Type B pancreatic cell (in vitro differentiated cells): ENCODE measurements at places on chromosomes 16 and 17.
A peak's percentile ranks its signal among the peaks of the same experiment; 100 is the strongest.

- no peak for DNase-seq
Observed at GRCh38 chr16:77171745-77172635, 19.0 kb upstream of the MON1B start.

DNA sequence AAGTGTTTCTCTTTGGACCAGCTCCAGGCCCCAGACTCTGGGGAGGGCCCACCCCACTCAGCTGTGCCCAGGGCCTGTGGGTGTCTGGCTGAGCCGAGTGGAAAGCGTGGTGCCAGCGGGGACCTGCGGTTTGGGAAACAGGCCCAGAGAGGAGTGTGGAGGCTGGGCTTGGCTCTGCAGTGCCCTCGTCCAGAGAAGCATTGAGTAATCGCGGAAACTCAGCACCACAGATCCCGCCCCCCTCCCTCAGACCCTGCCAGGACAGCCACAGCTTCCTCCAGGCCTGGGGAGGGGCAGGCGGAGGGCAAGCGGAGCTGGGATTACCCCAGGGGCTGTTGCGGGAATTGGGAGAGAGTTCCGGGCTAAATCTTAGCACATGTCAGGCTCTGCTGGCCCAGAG is 14.6 kb upstream of the PITPNA start:
- no peak for DNase-seq

GRCh38 chr16:25817876-25818275 is 126.1 kb downstream of the HS3ST4 start:
- DNase-seq = no peak

DNA sequence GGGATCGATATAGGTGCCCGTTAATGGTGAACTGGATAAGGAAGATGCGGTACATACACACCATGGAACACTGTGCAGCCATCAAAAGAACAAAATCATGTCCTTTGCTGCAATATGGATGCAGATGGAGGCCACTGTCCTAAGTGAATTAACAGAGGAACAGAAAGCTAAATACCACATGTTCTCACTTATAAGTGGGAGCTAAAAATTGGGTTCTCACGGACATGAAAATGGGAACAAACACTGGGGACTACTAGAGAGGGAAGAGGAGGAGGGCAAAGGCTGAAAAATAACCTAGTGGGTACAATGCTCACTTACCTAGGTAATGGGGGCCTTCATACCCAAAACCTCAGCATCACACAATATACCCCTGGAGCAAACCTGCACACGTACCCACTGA is 302.6 kb downstream of the XYLT1 start:
- DNase-seq = no peak

GRCh38 chr16:51723036-51723724 is 572.1 kb upstream of the SALL1 start:
- no peak for DNase-seq

DNA sequence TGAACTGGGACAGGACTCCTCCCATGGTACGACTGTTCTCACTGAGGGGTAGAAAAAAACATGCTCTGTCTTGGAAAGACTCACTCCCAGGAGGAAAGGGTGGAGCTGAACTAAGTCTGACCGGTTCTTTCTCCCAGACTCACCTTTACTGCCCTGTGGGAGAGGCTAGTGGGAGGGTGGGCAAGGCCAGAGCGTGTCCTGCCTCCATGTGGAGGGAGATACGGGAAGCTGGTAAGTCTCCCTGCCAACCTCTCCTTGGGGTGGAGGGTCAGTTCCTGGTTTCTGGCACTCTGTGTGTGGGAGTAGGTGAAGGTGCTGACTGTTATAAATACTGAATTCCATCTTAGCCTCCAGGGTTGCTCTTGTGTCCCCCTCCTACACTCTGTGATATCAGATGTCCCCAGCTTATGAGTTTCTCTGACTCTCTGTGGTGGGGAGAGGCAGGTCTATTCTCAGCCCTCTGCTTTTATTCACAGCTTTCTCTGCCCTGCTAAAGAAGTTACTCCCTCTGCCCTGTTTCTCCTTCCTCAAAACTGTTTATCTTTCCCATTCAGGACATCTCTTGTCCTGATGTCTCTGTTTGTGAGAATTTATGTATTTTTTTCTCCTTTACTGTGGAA is 26.9 kb upstream of the FAM20A start:
- DNase-seq = no peak

- no peak for DNase-seq
Observed at GRCh38 chr16:1723450-1724147, 17.6 kb downstream of the MAPK8IP3 start.

DNA sequence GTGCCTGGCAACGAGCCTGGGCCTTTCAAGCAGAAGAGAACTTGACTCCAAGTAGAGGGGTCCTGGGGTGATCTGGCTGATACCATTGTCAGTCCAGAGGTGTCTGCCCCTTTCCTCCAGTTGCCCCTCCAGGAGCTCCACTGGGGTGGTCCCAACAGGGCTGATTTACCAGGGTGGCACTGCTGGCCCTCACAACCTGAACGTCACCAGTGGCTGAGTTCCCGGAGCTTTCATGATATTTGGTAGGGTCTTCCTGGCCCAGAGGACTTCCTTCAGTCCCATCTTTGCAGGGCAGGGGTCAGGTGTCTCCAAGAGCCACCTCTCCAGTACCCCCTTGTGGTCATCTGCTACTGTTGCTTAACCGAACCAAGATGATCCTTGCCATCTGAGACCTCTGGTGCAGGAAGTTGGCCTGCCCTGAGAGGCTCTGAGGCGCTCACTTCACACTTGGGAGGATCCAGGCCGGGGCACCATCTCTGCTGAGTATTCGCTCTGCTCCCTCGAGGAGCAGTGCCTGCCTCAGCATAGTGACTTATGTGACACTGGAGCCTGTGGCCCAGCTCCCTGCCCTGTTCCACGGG is 3.5 kb downstream of the LIMD2 start:
- DNase-seq = no peak

DNA sequence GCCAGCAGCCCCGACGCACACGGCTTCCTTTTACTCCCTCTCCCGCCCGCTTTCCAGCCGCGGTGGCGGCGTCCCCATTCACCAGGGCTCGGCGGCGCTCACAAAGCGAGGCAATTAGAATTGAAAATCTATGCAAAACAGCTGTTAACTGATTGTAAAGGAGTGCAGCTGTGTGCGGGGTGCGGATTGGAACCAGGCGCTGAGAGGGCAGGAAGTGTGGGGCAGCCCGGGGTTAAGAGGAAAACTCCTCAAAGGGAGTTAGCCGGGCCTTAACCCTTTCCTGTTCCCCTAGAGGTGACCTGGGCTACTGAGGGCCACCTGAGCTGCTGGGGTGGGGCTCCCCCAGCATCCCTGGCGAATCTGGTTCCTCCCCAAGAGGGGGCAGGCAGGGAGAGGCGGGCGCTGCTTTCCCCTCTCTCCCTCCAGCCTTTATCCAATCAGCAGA is 5.8 kb upstream of the GSE1 start:
- DNase-seq = no peak

DNA sequence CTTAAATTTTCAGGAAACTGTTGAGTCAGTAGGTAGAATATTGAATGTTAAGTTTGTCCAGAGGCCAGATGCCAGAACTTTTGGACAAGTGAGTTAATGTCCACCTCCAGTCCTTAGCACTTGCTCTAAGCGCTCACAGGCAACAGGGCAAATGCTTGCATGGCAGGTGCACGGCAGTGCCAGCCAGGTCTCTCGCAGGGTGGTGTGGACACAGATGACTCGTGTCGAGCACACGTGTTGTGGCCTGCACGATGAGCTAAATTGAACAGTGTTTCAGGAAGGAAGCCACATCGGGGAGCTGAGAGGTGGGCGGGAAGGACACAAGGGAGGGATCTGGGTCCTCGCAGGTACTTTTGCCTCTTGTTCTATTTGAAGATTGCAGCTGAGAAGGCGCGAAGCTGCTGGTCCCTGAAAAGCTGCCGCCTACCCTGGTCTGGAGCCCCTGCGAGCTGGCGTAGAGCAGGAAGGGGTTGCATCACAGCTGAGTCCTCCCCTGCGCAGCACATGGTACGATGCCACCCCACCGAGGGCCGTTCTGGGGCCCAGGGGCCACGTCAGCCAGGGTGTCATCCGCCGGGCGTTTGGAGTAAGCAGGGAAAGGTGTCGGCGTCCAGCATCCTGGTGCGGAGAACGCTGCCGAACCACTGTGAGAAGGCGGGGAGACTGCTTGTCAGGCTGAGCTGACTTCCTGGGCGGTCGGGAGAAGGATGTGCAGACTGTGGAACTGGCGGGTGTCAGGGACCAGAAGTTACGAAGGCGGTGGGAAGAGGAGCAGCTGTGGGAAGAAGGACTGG is 6.3 kb downstream of the RAB40C start:
- no peak for DNase-seq

- DNase-seq = no peak
Observed at GRCh38 chr16:56348168-56349085, 76.9 kb downstream of the AMFR start.

DNA sequence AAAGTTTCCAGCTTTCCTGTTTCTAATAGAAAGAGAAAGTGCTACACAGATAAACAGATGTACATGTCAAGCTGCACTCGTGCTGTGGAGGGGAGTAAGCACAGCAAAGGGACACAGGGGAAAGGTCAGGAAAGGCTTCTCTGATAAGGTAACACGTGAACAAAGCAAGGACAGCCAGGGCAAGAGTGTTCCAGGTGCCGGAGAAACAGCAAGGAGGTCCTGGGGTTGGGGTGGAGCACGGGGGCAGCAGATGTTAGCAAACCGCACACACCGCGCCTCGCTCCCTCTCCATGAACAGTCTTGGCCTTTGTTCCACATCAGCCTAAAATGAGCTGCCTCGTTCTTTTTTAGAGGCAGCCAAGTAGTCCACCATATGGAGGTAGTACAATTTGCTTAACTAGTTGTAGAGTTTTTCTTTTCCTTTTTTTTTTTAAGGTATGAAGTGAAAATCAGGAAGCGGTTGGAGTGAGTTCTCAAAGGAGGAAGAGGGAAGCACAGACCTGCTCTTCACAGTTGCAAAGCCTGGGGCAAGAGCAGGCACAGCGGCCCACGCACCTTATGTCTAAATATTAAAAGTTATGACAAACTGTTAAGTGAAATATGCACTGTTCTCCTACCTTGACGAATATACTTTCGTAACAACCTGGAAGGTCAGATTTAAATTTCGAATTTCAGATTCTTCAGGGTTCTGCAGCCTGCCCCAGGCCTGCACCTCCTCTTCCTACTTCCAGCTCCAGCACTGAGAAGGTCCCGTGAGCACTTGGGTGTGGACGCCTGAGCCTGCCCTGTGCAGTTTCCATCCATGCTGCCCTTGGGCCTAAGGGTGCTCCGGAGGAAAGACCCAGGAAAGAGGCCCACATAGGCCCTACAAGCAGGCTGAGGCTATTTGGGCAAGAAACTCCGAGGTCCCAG is 41.5 kb upstream of the RPH3AL start:
- DNase-seq = no peak

DNA sequence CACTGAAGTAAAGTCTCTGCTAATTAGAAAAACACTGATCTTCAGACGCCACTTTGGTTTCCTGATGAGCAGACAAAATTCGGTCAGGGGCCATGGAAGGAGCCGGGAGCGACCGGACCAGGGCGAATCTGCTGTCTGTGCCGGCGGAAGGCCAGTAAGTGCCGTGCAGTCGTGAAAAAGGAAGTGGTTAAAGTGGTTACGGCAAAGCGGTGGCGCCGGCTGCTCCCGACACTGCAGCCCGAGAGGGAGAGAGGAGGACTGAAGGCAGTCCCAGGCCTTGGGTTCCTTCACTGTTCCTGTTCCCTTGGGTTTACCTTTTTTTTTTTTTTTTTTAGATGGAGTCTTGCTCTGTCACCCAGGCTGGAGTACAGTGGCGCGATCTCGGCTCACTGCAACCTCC is 17.3 kb upstream of the HEXD start:
- DNase-seq = no peak

DNA sequence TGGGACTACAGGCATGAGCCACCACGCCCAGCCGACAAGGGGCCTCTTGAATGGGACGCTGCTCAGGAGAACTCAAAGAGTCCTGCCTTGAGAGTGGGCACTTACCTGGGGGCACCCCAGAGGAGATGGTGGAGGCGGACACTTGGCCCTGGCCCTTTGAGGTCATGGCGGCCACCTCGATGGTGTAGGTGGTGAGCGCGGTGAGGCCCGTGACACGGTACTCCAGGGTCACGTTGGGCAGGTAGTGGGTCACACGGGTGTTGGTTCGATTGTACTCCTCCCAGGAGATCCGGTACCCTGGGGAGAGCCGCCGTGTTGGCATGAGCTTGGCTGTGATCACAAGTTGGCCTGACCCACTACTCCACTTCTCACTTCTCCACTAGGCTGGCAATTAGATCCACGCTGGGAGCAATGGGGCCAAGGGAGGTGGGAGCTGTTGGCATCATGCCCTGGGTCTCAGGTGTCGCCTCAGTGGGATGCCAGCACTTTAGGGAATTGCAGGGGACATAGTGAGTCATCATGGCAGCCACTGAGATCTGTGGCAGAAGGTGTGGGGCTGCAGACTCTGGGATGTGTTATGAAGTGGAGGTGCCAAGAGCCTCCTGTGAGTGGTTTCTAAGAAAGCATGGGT is 89.2 kb upstream of the CDC42EP4 start:
- DNase-seq = no peak

DNA sequence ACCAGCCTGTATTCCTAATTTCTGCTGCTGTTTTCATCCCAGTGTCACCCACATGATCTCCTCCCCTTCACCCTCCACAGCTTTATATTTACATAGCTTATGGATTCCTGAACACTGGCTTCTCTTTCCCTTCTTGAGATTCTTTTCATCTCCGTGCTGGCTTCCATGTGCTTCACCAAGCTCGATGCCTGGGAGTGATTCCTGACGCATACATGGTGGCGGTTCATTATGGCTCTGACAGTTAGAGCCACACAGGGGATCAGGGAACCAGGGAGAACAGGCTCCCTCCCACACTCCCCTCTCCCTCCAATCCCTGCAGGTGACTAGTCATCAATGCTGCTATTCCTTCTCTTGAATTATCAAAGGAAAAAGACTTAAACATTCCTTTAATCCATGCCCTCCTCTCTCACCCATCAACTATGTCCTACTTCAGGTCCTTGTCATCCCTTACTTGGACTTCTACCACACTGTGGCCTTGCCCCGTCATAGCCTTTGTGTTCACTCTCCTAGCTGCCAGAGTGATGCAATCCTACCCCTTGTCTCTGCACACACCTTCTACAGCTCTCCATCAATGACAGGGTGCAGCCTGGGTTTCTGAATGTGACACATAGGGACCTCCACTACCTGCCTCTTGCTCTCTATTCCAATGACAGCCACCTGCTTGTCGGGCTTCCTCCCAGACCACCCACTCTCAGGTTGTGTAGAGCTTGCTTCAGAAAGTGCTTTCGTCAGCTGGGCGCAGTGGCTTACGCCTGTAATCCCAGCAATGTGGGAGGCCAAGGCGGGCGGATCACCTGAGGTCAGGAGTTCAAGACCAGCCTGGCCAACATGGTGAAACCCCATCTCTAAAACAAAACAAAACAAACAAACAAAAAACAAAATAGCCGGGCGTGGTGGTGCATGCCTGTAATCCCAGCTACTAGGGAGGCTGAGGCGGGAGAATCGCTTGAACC is 43.6 kb downstream of the MYH13 start:
- DNase-seq = no peak

GRCh38 chr17:79633993-79634813 is 23.4 kb upstream of the RBFOX3 start:
- DNase-seq = peak; percentile 60

- peak; percentile 95 for DNase-seq
Observed at GRCh38 chr16:11255737-11256660, at the start of gene SOCS1. Gene SOCS1, minus strand, starts transcription at chr16:11256204. Its CDS starts 726 bp downstream, at chr16:11255478.

DNA sequence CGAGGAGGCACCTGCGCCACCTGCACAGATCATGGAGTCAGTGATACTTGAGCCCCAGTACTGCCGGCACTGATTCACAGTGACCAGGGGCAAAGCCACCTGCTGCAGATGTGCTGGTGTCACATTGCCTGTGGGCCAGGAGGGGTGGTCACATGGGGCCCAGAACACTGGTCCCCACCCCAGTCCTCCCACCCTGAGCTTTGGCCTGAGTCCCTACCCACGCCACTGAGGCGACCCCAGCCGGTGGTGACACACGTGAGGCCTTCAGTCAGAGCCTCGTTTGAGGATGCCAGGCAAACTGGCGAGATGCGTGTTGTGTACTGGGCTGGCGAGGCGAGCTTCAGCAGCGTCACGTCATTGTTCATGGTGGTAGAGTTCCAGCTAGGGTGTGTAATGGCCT is 1.5 kb downstream of the CTRL start:
- no peak for DNase-seq
